ENCODE measurements at places on chromosomes 3 and 15. TPM values are rescaled to one million over a fixed set of nuclear protein-coding genes. Genes with fewer than 3 reads are reported as not detected.

- no peaks in the 10 kb centered on the region for H3K4me1 ChIP-seq
- no peak overlapping the region for H3K4me3 ChIP-seq
- peaks cover 4% of the 10 kb centered on the region for H3K36me3 ChIP-seq
Measured at GRCh38 chr3:44416031-44417030, 61.1 kb downstream of the ZNF445 start.

DNA sequence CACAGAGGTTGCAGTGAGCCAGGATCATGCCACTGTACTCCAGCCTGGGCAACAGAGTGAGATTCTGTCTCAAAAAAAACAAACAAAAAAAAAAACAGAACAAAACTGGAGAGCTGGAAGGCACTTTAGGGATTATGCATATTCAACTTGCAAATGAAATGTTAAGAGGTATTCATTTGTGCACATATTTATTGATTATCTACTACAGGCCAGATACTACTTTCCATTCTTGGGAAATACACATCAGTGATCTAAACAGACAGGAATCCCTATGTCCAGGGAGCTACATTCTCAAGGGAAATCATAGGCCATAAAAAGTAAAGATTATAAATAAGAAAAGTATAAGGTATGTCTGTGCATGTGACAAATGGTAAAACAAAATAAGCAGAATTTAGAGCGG lies 322.6 kb downstream of the GABRG3 start:
- no peaks in the 10 kb centered on the region for H3K36me3 ChIP-seq
- H3K27ac ChIP-seq: no peak overlapping the region
- DNase-seq: no peak

PPP1R14D gene
- total RNA-seq: not detected

SGO1 gene
- total RNA-seq: 12.2 TPM

GRCh38 chr3:56612146-56612545 lies 55.2 kb downstream of the CCDC66 start:
- no peaks in the 10 kb centered on the region for H3K27me3 ChIP-seq
- H3K4me1 ChIP-seq: peaks cover 6% of the 10 kb centered on the region
- DNase-seq: no peak
- H3K4me3 ChIP-seq: no peak overlapping the region
- peaks cover 34% of the 10 kb centered on the region for H3K36me3 ChIP-seq

DNA sequence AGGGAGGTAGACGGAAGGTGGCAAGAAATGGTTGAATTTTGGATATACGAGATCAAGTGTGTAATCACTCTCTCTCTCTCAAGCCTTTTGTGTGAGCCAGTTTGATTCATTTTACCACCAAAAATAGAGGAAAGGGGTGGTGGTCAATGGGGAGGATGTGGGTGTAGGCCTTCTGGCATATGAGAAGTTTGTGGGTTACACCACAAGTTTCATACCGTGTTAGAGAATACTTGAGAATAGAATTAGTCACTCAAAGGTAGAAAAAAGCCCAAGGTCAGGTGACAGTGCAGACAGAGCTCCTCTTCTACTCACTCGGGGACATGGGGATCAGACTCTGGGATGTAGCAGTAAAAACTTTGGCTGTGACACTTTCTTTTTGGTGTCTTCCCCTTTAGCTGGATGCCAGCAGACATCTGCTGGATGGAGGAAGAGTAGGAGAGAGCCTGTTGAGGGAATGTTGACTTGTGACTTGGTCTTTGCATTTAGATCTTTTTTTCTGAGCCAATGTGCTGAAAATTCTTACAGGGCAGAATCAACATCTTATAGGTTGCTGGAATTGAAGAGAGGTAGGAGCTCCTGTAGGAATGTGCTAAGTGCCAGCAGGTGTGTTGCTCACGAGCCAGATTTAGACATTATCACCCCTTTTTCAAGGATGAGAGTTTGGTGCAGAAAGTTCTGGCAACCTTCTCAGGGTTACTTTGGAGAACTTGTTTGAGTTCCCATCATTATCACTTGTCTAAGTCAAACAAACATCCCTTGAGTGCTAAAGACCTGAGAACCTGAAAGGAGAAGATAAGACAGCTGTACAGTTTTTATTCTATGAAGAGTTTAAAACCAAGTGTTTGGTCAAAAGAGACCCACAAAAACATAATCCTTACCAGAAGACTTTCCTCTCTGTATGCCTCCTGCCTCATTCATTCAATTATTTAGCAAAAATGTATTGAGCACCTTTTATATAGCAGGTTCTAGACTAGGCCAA lies 43.9 kb upstream of the RYK start:
- peaks cover 17% of the 10 kb centered on the region for H3K4me1 ChIP-seq
- H3K4me3 ChIP-seq: no peak overlapping the region
- DNase-seq: no peak
- H3K36me3 ChIP-seq: no peaks in the 10 kb centered on the region

ETV5 gene
- 93.0 TPM for total RNA-seq

TTLL13 gene
- not detected for total RNA-seq

GRCh38 chr3:32026593-32026992 lies 45.0 kb downstream of the ZNF860 start:
- no peaks in the 10 kb centered on the region for H3K36me3 ChIP-seq
- no peaks in the 10 kb centered on the region for H3K4me1 ChIP-seq
- H3K4me3 ChIP-seq: no peak overlapping the region
- H3K27me3 ChIP-seq: no peaks in the 10 kb centered on the region
- H3K27ac ChIP-seq: no peak overlapping the region
- no peak for DNase-seq

GRCh38 chr3:14307656-14308302 lies 94.6 kb upstream of the SLC6A6 start:
- no peak overlapping the region for H3K27ac ChIP-seq
- no peaks in the 10 kb centered on the region for H3K4me1 ChIP-seq
- H3K4me3 ChIP-seq: no peak overlapping the region

- no peak for DNase-seq
- H3K27ac ChIP-seq: no peak overlapping the region
- H3K36me3 ChIP-seq: peaks cover 4% of the 10 kb centered on the region
- H3K4me1 ChIP-seq: no peaks in the 10 kb centered on the region
Measured at GRCh38 chr3:18394384-18394995, 30.6 kb downstream of the SATB1 start.

- DNase-seq: no peak
- peaks cover 18% of the 10 kb centered on the region for H3K4me1 ChIP-seq
- H3K27me3 ChIP-seq: no peaks in the 10 kb centered on the region
- no peak overlapping the region for H3K4me3 ChIP-seq
- H3K27ac ChIP-seq: peak overlapping the region; percentile 69
Measured at GRCh38 chr15:89111961-89112340, 23.7 kb downstream of the ABHD2 start.

GRCh38 chr15:51103330-51103729 lies 8.6 kb upstream of the TNFAIP8L3 start:
- no peak for DNase-seq
- H3K4me3 ChIP-seq: no peak overlapping the region
- H3K27me3 ChIP-seq: no peaks in the 10 kb centered on the region
- no peak overlapping the region for H3K27ac ChIP-seq
- no peaks in the 10 kb centered on the region for H3K36me3 ChIP-seq

DNA sequence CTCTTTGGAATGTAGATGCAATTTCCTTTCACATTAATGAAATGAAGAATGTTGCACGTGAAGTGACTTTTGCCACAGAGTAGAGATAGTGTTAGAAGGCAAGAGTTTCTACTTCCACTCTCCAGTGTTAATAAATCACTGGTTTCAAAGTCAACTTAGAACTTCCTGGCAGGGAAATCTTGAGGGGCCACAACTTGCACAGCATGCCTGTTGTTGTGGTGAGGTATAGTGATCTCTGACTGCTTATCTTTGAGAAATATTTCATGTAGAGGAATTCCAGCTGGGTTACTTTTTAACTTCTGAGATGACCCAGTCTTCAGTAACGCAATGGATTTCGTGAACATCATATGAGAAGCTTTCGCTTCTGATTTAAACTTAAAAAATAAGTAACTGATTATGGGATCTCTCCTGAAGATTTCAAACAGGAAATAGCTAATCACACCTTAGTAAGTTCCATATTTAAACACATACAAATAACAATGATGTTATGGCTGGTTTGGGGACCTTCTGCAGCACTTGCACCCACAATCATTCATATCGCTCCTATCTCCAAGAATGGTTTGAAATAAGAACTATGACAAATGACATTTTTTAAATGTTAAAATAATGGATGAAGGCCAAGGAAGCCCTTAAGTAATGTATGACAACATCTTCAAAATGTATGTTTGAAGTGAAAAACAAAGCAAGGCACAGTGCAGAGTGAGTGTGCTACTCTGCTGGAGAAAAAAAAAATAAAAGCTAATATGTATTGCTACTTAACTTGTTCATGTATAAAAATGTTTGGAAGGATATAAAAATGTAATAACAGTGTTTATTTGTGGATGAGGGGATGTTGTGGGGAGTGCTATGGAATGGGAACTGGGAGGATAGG lies 726.5 kb upstream of the NECTIN3 start:
- no peaks in the 10 kb centered on the region for H3K36me3 ChIP-seq
- H3K4me1 ChIP-seq: peaks cover 33% of the 10 kb centered on the region
- H3K27ac ChIP-seq: no peak overlapping the region
- no peak overlapping the region for H3K4me3 ChIP-seq

GRCh38 chr3:160003520-160004128 lies 15.0 kb downstream of the IL12A start:
- no peak overlapping the region for H3K27ac ChIP-seq
- H3K4me1 ChIP-seq: peaks cover 6% of the 10 kb centered on the region
- no peak overlapping the region for H3K4me3 ChIP-seq
- H3K36me3 ChIP-seq: no peaks in the 10 kb centered on the region
- DNase-seq: peak; percentile 66

GOLGA6L9 gene
- 4.1 TPM for total RNA-seq

GABRB3 gene
- total RNA-seq: not detected
